ENCODE measurements at places on chromosomes 3 and 15.

GRCh38 chr3:106824856-106825255 is 552.4 kb upstream of the CCDC54 start:
- DNase-seq: no peak

GRCh38 chr15:61199681-61200080 is 29.4 kb downstream of the RORA start:
- DNase-seq: no peak

DNA sequence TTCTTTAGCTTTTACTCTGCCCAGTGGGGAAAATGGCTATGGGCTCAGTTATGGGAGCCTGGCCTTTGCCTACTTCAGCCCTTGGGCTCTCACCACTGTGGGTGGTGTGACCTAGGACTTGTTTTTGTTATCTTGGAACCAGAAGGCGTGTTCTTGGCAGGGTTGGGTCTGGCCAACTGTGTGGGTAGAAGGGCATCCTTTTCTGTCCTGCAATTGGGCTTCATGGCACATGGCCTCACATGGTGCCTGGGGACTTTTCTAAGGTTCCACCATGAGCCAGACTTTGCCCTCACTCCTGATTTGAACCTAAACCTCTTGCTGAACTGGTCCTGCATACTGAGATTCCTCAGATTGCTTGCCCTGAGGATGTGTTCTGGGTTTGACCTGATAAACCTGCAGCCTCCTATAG is 1.7 kb downstream of the GLYCTK start:
- no peak for DNase-seq

DNA sequence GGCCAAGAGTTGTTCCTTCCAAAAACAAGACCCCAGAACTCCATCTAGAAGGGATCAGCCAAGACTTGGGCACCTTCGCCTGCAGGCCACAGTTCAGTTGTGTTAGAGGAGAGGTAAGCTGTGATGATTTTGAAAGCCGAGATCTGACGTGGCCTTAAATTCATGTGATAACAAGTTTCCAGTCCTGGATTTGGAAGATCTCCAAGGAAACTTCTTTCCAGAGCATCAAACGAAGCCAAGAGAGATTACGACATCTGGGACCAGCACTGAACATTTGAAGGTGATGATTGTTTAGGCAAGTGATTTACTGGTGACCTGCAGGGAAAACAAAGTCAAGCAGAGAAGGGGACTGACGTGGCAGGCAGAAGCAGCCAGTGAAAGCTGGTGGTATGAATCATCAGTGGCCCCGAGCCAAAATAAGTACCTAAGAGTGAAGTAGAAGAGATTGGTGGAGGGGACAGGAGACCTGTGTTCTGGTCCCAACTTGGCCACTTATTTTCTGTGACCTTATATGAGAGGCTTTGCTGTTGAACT is 339.0 kb upstream of the PROK2 start:
- DNase-seq: no peak

GRCh38 chr15:68278595-68279405 is 1.3 kb downstream of the FEM1B start:
- DNase-seq: no peak

DNA sequence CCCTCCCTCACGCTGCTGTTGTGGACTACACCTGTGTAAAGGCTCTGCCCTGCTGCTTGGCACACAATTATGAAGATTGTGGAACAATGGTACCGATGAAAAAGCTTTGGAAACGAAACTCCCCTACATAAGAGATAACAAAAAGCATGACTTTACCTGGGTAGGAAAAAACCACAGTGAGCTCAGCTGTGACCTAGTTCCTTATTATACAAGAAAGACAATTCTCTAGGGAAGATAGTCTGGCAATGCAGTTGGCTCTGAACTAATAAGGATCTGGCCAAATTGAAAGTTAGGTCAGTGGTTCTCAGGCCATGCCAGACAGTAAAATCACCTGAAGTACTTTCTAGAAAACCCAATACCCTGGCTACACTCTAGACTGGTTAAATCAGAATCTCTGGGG is 16.1 kb downstream of the CLEC3B start:
- no peak for DNase-seq

GRCh38 chr3:60674870-60675269 is 576.4 kb downstream of the FHIT start:
- DNase-seq: no peak

DNA sequence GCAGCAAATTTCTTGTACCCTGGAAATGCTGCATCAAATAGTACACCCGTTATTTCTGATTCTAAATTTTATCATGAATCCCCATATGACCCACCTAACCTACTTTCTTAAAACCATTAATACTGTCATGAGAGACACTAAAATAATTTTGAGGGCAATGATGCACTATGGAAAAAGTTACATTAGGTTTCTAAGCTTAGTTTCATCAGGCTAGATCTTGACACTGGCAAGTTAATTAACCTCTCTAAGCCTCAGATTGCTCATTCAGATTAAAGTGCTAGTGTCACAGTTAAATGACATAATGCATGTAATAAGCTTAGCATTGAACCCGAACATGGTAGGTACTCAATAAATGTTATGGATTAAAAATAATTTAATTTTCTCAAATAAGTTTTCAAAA is 8.2 kb downstream of the GOLIM4 start:
- no peak for DNase-seq

GRCh38 chr3:14929310-14930074 is 17.9 kb upstream of the NR2C2 start:
- no peak for DNase-seq

DNA sequence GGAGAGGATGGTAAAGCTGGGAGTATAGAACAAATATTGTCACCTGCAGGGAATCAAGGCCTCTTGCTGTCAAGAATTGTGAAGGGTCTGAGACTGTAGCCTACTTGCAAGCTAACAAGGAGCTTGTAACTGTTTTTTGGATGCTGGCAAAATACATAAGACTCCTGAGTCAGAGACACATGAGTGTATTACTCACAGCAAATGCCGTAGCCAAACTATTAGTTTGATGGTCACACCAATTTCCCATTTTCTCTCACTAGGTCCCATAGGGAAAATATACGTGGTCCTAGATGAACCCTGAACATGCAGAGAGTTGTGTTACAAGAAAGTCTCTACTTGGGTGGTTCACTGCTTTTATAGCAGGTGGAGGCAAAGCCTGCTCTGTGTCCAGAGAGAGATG is 44.7 kb upstream of the LIPC start:
- no peak for DNase-seq

DNA sequence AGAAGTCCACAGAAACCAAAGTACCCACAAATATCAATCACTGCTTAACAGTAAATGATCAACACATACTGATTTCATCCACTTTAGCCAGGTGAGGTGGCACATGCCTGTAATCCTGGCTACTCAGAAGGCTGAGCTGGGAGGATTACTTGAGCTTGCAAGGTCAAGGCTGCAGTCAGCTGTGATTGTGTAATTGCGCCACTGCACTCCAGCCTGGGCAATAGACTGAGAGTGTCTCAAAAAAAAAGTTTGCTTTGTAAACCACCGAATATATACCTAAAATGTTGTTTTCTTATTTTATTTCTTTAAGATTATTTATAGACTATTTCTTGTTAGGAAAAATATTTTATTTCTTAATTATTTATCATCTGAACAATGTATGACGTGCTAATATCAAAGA is 8.7 kb upstream of the ATP13A4 start:
- no peak for DNase-seq

DNA sequence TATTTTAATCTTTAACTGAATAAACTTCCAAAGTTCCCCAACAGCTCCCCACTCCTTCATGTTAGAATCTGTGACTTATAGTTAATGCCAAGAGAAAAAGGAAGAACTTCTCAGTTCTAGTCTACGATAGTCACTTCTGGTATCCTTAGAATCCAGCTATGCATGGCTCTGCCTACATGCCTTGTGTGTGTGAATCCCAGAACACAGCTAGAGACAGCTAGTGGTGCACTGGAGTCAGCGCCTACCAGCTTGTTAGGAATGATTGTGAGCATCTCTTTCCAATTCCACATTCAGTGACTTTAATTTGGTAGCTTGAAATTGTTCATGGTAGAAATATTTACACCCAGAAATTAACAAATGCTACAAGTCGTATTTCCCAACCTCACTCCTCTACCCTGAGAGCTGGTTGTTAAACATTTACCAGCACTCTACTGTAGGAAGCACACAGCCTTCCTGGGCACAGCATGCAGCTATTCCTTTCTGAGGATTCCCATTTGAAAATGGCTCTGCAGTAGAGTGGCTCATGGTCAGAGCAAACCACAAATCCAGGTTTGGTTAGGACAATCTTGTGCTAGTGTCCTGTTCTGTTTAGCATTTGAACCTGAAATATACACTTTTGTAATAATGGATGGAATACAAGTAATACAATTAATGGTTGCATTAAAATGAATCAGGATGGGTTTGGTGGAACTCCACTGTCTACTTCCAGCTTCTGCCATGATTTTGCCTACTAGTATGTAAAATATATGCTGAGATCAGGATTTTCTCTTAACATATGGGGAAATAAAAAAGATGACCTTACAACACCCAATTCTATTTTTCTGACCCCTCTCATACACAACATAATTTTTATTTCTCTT is 371.0 kb upstream of the GBE1 start:
- no peak for DNase-seq

DNA sequence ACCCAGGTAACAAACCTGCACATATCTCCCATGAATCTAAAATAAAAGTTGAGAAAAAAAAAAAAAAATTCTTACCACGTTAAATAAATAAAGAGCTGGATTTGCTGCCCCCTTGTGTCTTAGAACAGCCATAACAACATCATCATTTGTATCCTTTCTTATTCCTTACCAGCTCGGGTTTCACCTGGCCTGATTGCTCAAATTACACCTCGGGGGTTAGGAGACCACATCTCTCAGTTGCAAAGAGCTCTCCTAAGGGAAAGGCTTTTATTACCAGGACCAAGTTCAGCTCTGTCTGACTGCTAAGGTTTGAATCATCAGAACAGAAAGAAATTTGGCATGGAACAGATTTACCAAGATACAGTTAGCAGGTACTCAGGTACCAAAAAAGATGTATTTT is 25.8 kb upstream of the RPL39L start:
- DNase-seq: peak; percentile 62

- DNase-seq: no peak
Observed at GRCh38 chr3:154132777-154133375, 11.7 kb downstream of the ARHGEF26 start.

DNA sequence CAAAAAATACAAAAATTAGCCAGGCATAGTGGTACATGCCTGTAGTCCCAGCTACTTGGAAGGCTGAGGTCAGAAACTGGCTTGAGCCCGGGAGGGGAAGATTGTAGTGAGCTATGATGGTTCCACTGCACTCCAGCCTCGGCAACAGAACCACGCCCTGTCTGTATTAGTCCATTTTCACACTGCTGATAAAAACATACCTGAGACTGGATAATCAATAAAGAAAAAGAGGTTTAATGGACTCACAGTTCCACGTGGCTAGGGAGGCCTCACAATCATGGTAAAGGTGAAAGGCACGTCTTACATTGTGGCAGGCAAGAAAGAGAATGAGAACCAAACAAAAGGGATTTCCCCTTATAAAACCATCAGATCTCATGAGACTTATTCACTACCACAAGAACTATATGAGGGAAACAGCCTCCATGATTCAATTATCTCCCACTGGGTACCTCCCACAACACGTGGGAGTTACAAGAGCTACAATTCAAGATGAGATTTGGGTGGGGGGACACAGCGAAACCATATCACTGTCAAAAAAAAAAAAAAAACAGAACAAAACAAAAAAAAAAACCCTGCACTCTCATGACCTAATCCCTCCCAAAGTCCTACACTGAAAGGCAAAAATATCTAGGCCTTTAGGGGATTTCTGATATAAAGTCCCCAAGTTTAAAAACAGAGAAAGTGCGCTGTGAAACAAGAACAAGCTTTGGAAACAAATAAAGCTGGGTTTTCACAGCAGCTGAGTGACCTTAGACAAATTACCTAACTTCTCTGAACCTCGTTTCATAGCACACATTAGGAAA is 224.7 kb downstream of the IGSF11 start:
- DNase-seq: no peak

GRCh38 chr3:64072126-64072525 is 48.8 kb upstream of the PSMD6 start:
- no peak for DNase-seq

DNA sequence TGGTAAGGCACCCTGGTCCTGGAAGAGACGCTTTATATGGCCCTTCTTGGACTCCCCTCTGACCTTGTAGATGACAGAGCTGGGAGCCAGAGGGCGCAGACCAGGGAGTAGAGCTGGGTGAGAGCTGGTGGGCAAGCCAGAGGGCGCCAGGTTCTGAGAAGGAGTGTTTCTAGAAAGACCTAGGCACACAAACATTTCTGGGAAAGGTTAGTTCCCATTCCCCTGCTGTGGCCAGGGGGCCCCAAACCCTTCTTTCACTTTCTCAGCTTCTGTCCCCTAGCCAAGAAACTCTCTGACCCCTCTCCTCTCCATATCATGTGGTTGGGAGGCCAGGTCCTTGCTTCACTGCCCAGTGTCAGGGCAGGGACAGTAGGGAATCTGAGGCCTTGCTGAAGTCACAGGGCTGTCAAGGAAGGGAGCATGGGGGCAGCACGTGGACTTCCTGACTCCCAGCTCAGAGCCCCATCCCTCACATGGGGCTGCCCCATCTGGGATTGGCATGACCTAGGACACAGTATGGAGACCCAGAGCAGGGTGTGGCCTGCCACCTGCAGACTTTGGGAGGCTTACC is 3.6 kb downstream of the HEMK1 start:
- DNase-seq: no peak

GRCh38 chr3:156818890-156819289 is 7.3 kb upstream of the LEKR1 start:
- DNase-seq: no peak

GRCh38 chr3:114558271-114558670 is 264.4 kb downstream of the TIGIT start:
- DNase-seq: no peak

DNA sequence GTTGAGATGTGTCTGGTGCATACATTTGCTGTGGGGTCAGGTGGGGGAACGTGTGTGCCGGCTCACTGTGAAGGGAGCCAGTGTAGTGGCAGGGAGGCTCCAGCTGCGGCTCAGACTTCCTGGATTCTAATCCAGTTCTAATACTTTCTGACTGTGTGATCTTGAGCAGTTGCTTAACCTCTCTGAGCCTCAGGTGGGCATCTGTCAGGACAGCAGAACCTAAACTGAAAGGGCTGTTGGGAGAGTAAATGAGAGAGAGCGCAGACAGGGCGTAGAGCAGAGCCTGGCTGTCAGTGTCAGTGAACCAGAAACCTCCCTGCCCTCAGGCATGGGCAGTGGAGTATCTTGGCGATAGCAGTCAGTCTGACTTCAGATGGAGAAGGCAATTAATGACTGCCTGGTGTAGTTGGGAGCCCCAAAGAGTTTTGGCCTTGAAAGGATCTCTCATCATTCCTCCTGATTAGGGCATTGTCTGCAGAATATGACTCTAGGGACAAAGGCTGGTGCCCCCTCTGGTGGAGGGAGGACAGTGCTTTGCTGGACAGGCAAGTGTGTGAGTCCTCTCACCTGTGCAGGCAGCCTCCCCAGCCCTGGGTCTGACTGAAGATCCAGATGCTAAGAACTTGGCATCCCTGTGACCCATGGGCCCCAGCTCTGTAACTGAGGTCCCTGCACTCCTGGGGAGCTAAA is 9.6 kb downstream of the KBTBD13 start:
- no peak for DNase-seq

DNA sequence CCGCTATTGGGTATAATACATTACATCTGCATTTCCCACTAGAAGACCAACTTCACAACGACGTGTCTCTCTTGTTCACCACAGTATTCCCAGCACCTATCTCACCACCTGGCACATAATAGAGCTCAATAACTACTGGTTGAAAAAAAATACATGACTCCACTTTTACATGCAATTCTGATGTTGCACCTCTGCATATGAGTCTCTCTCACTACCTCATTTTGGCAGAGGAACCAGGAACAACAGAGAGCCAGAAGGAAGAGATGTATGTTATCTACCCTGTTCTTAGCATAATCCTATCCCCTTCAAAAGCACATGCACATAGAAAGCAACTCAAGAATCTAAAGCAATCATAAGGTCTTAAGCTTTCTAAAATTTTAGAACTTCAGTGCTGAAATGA is 61.6 kb downstream of the SHQ1 start:
- no peak for DNase-seq

Measured in central memory CD4-positive, alpha-beta T cell (primary cell).